ENCODE measurements at places on chromosomes 12 and 14. TPM values are rescaled to one million over a fixed set of nuclear protein-coding genes. Genes with fewer than 3 reads are reported as not detected.

The NUP37 gene
- 141 TPM for total RNA-seq

The PTMS gene
- 608 TPM for total RNA-seq

The TMEM229B gene
- 0.12 TPM for total RNA-seq

The ALDH2 gene
- total RNA-seq: 107 TPM

The GLT8D2 gene
- 1.9 TPM for total RNA-seq

The NAV3 gene
- total RNA-seq: 6.1 TPM

The JPH4 gene
- 3.2 TPM for total RNA-seq

The IFNG-AS1 gene
- not detected for total RNA-seq

The CRACR2A gene
- 1.1 TPM for total RNA-seq

The PPP4R4 gene
- total RNA-seq: 25.5 TPM

The FLRT2 gene
- total RNA-seq: 8.7 TPM

The NOVA1 gene
- 37.9 TPM for total RNA-seq

The METTL17 gene
- 155 TPM for total RNA-seq

The CCDC91 gene
- 24.8 TPM for total RNA-seq

The TESPA1 gene
- total RNA-seq: not detected

The PMCH gene
- total RNA-seq: not detected

The DBX2 gene
- 0.06 TPM for total RNA-seq

The TSPAN11 gene
- 27.7 TPM for total RNA-seq

The BBOF1 gene
- 2.0 TPM for total RNA-seq

The ZDHHC22 gene
- total RNA-seq: 0.31 TPM

The TAS2R30 gene
- total RNA-seq: 7.9 TPM

The PTGER2 gene
- total RNA-seq: not detected

The SNW1 gene
- total RNA-seq: 72.6 TPM

The ZNF891 gene
- 7.2 TPM for total RNA-seq

The KRT80 gene
- 0.12 TPM for total RNA-seq

The TTC8 gene
- total RNA-seq: 22.6 TPM

The KRT72 gene
- total RNA-seq: not detected

The ANKRD9 gene
- total RNA-seq: 10.8 TPM

The CCND2 gene
- total RNA-seq: 103 TPM

The CLEC4D gene
- 0.19 TPM for total RNA-seq

The APOF gene
- not detected for total RNA-seq

The POTEM gene
- total RNA-seq: not detected

The EAPP gene
- 51.4 TPM for total RNA-seq

The TEX22 gene
- total RNA-seq: not detected

The B4GALNT3 gene
- 30.8 TPM for total RNA-seq

The SERPINA9 gene
- total RNA-seq: not detected

The RIPK3 gene
- total RNA-seq: not detected

The CPSF2 gene
- 116 TPM for total RNA-seq

The MAP1LC3B2 gene
- total RNA-seq: 1.5 TPM

The OAS2 gene
- total RNA-seq: 0.12 TPM

The TBC1D30 gene
- 9.7 TPM for total RNA-seq

The DEPDC4 gene
- 8.3 TPM for total RNA-seq
